ENCODE measurements at places on chromosomes 1 and 21. TPM values are rescaled to one million over a fixed set of nuclear protein-coding genes. Genes with fewer than 3 reads are reported as not detected.

The TAF1A gene
- 15.9 TPM for polyA plus RNA-seq

The VSIG8 gene
- 0.76 TPM for polyA plus RNA-seq

The PALMD gene
- 3.2 TPM for polyA plus RNA-seq

The LHX8 gene
- not detected for polyA plus RNA-seq

The PSMA5 gene
- 70.2 TPM for polyA plus RNA-seq

The SEMA4A gene
- 26.8 TPM for polyA plus RNA-seq

The MX2 gene
- 2.3 TPM for polyA plus RNA-seq

The ZYG11A gene
- polyA plus RNA-seq = 0.17 TPM

The NR5A2 gene
- 2.8 TPM for polyA plus RNA-seq

The RCC1 gene
- polyA plus RNA-seq = 29.4 TPM

The SRSF10 gene
- polyA plus RNA-seq = 256 TPM

The CITED4 gene
- 2.6 TPM for polyA plus RNA-seq

The RCSD1 gene
- polyA plus RNA-seq = 12.8 TPM

The SAMD11 gene
- 67.8 TPM for polyA plus RNA-seq

The DMRTA2 gene
- polyA plus RNA-seq = not detected

The RAB13 gene
- 170 TPM for polyA plus RNA-seq

The DCDC2B gene
- 2.0 TPM for polyA plus RNA-seq

The NTMT2 gene
- polyA plus RNA-seq = not detected

The TRAF3IP3 gene
- 1.4 TPM for polyA plus RNA-seq

The FCMR gene
- 2.2 TPM for polyA plus RNA-seq

The C1orf50 gene
- 7.8 TPM for polyA plus RNA-seq

- DNase-seq = no peak
Observed at GRCh38 chr1:44625348-44625747, 48.9 kb downstream of the TMEM53 start.

- no peak for DNase-seq
Observed at GRCh38 chr1:115031595-115031994, 2.0 kb downstream of the TSHB start.

GRCh38 chr1:86699186-86699585, 5.2 kb upstream of the SH3GLB1 start:
- DNase-seq = no peak

GRCh38 chr1:94970783-94971182, 43.9 kb upstream of the CNN3 start:
- DNase-seq = no peak

DNA sequence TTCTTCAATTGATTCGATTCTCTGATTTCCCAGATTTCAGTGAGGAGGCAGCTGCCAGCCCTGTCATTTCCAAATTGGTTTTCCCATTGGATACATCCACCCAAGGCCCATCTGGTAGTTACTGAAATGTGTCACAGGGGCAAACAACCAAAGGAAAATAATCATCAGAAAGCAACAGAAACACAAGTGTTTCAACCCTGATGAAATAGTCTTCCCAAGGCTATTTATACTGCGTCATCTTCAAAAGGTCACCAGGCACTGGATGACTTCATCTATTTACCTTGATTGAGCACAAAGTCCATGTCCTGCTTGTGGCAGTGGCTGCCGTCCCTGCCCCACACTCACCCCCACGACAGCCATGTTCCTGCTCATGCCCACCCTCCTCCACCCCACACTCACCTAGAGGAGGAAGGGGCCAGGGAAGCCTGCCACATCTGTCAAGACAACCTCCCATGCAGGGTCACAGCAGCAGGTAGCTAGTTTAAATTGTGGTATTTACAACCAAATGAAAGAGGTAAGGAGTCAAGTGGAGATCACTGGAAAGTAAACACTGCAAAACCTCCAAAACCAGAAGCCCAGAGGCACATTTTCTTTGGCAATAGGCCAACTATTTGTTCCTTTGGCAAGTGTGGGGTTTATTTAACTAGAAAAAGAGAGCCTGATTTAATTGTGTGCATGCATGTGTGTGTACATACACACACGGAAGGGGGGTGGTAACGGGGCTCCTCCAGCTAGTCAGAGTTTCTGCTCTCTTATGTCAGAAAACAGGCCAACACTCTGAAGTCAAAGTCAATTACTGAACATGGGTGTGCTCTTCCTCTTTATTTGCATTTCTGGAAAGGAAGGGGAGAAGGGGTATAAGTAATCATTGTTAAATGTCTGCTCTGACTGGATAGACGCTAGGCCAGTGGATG, 49.5 kb upstream of the RAB4A start:
- no peak for DNase-seq

- no peak for DNase-seq
Observed at GRCh38 chr21:46041183-46041582, 56.7 kb upstream of the COL6A2 start.

DNA sequence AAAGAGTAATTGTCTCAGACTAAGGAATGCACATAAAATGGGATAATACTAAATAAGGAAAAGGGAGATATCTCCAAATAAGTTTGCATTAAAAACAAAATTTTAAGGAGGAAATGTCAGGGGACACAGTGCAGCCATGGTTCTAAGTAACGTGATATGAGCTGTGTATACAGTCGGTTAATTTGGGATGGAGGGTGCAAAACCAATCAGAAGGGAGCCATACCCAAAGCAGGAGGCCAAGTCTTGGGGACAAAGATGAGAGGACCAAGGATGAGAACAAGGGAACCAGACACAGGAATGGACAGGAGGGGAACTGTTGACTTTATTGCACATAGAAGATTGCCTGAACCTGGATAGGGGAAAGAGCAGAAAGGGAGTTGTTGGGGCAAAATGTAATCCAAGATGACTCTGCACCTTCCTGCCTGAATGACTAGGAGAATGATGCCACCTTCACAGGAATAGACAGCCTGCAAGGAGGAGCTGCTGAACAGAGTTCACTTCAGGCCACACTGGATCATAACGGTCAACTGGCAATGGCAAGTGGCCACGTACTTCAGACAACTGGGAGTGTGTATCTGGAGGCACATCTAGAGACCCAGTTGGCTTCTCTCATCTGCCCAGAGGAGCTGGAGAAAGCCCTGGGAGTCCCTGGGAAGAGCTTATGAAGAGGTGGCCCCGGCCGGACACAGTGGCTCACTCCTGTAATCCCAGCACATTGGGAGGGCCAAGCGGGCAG, 22.0 kb upstream of the BOLA1 start:
- DNase-seq = no peak

DNA sequence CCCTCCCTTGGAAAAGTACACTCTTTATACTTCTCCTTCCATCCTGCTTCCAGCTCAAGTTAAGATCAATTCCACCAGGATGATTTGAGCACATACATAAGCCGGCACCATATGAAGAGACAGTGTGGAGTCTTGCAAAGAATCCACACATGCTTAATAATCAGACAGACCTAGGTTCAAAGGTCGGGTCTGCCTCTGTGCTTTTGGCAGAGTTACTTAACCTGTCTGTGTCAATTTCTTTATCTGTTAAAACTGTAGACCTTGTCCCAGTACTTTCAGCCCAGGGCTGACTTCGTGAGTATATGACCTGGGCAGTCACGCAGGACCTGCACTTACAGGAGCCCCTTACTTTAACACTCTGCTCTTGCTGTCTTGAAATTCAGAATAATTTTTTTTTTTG, 30.2 kb upstream of the BECN2 start:
- no peak for DNase-seq

DNA sequence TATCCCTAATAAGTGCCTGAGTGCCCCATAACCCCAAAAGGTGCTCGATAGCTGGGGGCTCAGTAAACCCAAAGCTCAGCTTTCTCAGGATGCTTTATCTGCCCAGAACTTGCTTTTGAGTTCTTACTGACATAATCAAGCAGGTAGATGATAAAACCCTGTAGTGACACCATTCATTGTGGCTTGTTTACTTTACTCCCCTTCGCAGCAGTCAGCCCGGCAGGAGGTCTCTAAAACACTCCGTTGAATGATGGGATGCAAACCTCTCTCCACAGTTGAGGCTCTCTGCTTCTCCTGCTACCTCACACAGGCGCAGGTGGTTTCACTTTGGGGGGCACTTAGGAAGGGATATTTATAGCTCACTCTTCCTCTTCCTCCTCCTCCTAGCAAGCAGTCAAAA, 349.4 kb downstream of the HLX start:
- DNase-seq = no peak

DNA sequence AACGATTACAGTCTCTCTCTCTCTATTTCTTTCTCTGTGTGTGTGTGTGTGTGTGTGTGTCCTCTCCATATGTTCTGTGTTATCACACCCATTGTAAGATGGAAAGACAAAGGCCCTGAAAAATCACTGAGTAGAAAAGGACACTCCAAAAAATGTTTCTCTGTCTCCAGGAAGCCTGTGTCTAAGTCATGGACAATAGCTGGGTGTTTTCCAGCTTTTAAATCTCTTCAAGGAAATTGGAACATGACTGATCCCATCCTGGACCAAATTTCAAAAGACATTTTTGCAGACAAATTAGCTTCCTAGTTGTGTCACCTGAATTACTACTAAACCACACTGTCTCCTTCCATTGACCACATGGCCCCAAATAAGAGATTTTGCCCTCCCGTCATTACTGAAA, 31.0 kb upstream of the LMX1A start:
- no peak for DNase-seq

DNA sequence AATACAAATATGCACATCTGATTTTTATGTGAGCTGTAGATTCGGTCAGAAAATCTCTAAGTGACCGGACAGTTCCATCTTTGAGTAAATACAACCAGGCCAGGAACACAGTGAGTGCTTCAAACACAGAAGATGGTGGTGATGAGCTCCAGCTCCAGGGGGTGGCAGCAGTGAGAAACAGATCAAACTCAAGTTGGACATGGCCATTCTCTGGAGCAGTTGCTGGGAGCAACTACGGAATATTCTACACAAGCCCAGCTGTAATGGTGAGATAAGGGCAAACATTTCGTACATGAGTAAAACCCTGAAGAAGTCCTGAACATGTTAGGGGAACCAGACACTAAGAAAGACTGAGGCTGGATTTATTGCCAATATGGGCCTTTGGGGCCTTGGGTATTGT, 100.7 kb downstream of the BARHL2 start:
- DNase-seq = no peak

- no peak for DNase-seq
Observed at GRCh38 chr1:232830661-232831060, 25.4 kb downstream of the MAP10 start.

GRCh38 chr1:117110774-117111173, 10.8 kb downstream of the TRIM45 start:
- DNase-seq = no peak

GRCh38 chr1:25524568-25525360, 18.6 kb upstream of the LDLRAP1 start:
- DNase-seq = no peak

- no peak for DNase-seq
Observed at GRCh38 chr1:54292002-54292911, 92.3 kb downstream of the MRPL37 start.

GRCh38 chr1:230328342-230329015, 97.7 kb downstream of the PGBD5 start:
- DNase-seq = no peak

- DNase-seq = no peak
Observed at GRCh38 chr1:10564063-10564462, 89.3 kb downstream of the PEX14 start.

- no peak for DNase-seq
Observed at GRCh38 chr1:89069951-89070350, 4.9 kb upstream of the GBP1 start.

DNA sequence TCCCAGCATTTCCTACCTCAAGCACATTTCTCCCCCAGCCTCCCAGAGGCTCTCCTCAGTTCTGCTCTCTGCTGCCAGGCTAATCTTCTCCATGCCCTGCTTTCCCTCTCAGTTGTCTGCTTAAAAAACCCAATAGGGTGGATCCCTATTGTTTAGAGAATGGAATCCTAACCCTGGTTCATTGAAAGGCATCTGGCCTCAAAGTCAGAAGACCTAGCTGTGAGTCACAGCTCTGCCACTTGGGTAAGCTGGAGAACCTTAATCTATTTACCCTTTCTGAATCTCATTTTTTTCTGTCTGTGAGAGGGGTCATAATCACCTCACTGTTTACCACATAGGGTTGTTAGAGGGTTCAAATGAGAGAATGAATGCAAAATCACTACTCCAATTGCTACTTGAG, 12.5 kb upstream of the MYOC start:
- DNase-seq = no peak

DNA sequence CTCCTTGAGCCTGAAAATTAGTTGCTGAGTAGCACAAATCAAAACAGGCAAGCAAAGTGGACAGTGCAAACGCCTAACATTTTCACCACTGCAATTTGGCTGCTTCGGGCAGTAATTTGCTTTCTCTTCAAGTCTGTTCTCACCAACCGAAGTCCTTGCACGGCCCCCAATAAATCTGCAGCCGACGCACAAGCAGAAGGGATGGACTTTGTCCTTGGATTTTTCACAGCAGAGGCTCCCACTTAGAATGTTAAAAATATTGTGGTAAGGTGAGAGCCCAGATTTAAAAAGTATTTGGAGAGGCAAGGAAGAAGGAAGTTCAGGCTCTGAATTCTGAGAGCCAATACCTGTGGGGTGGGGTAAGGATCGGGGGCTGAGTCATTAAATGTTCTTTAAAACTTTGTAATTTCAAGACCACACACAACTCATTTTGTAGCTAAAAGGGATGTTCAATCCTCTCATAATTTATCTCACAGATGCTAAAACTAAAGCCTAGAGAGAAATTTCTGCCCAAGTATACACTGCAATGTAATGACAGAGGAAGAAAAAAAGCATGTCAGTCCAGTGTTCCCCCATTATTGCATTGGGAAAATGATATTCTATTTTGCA, 6.2 kb downstream of the CD247 start:
- no peak for DNase-seq

DNA sequence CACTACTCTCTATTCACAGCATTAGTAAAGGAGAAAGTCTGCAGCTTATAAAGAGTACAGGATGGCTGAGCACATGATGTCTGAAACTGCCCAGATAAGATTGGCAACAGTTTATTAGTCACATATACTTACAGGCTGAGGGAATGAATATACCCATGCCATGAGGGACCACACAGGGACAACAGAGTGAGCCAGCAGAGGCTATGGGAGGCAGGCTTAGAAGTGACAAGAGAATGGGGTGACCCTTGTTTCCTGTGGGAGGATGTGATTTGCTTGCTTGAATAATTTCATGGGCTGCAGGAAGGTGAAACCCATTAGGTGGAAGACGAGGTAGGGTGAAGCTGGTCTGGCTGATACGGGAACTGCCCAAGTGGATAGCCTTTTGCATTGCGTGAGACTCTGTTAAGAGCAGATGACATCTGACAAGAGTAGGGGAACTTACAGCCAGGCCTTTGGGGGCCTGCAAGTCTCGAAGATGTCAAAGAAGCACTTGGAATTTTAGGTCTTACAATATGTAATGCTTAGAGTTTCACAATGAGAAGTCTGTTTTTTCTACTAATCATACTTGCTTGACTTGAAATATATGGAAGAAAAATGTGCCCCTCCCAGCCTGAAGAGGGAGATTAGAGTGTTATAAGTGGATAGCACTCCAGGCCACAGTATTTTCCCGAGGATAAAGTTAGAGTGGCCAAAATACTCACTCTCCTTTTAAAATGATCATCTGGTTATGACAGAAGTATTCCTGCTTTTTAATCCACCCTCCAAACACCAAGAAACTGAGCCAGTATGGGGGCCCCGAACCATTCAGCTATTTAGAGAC, 34.6 kb upstream of the TNFSF4 start:
- no peak for DNase-seq

- DNase-seq = no peak
Observed at GRCh38 chr1:107704911-107705310, 260.1 kb downstream of the VAV3 start.
